DMS79 (cell line): ENCODE measurements at places on chromosomes 12 and 14.

GRCh38 chr14:31090883-31091764, 64.9 kb upstream of the STRN3 start:
- peak; percentile 86 for DNase-seq

- no peak for DNase-seq
Observed at GRCh38 chr12:105555556-105556295, 225.2 kb downstream of the C12orf75 start.

DNA sequence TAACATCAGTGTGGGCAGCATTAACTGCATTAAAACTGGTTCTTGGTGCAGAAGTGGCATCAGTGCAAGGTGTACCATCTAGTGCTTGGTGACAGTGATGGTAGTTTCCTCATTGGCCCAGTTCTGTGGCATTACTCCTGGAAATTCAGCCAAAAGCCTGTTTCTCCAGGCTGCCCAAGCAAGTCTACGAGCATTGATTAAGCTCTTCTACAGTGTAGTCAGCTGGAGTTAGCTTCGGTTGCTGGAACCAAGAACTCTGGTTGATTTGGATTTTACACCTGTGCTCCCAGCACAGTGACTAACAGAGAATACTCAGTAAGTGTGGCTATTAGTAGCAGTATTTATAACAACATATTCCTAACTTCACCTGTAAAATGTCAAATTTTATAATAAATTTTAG, 84.9 kb upstream of the ZDHHC17 start:
- no peak for DNase-seq

GRCh38 chr12:9406564-9407424, 198.6 kb upstream of the PZP start:
- no peak for DNase-seq

GRCh38 chr12:104130760-104131159, 7.2 kb downstream of the NFYB start:
- no peak for DNase-seq

DNA sequence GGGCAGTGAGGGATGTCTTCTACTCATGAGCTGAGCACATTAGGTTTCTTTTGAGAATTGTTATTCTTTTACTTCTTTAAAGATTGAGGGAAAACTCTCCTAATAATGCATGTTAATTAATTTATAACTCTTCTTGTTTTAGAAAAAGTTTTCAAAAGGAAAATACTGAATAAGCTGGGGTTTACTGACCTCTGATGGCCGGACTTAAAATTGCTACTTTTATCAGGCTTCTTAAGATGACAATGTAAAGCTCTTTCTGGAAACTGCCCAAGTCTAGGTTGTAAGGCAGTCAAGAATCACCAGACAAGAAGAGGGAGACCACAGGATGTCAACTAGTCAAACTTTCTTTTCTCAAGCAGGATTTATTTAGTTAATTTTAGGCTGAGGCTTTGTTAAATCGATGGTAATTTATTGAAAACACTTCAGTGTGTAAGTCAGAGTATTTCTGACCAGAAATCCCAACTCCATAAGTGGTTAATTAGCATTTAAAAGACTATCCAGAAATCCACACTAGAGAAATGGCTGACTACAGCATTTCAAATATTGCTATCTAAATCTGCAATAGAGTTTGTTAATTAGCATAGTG, 82.1 kb downstream of the AVPR1A start:
- DNase-seq: no peak

DNA sequence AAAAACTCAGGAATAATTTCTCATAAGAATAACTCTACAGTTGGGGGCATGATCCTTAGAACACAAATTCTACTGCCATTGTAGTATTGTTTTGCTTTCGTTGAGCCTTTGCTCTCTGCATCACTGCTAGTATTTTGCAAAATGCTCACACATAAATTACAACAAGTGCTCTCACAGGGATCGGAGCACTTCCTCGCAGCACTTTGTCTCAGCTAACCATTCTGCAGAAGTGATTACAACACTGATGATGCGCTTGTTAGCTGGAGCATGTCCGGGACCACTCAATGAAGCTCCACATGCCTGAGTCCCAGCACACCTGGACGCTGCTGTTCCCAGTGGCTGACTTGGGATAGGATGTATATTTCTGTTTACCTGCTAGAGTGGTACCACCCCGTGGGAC, 31.6 kb downstream of the MOAP1 start:
- DNase-seq: peak; percentile 28

GRCh38 chr14:47739541-47739940, 64.1 kb upstream of the MDGA2 start:
- no peak for DNase-seq

DNA sequence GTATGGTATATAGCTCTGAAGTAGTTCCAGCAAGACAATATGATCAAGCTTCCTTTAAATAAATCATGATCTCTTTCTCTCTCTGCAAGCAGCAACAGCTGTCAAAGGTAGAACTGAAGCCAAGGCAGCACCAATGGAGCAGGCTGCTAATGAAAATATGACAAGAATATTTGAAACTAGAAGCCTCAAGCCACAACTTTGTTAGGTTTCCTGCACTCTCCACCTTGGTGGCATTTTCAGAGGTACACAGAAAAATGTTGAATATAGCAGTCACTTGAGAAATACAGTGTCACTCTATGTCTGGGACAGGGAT, 43.8 kb upstream of the PSMA6 start:
- no peak for DNase-seq

DNA sequence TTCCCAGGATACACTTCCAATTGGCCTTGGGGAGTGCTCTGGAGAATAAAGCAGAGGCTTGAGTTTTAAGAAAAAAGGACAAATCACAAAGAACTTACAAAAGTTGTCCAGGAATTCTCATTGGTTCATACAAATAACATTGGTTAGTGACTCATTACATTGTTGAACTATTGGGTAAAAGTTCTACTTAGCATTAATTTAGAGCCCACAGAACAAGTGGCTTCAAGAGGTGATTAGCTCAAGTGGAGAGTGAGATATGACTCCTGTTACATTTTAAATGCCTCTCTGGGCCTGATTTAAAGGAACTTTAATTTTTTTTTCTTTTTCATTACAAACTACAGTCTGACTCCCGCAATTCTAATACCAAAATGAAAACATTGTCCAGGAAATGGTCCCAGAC, 72.9 kb downstream of the ASCL4 start:
- peak; percentile 26 for DNase-seq

GRCh38 chr14:101123618-101124510, 220.3 kb upstream of the RTL1 start:
- no peak for DNase-seq

DNA sequence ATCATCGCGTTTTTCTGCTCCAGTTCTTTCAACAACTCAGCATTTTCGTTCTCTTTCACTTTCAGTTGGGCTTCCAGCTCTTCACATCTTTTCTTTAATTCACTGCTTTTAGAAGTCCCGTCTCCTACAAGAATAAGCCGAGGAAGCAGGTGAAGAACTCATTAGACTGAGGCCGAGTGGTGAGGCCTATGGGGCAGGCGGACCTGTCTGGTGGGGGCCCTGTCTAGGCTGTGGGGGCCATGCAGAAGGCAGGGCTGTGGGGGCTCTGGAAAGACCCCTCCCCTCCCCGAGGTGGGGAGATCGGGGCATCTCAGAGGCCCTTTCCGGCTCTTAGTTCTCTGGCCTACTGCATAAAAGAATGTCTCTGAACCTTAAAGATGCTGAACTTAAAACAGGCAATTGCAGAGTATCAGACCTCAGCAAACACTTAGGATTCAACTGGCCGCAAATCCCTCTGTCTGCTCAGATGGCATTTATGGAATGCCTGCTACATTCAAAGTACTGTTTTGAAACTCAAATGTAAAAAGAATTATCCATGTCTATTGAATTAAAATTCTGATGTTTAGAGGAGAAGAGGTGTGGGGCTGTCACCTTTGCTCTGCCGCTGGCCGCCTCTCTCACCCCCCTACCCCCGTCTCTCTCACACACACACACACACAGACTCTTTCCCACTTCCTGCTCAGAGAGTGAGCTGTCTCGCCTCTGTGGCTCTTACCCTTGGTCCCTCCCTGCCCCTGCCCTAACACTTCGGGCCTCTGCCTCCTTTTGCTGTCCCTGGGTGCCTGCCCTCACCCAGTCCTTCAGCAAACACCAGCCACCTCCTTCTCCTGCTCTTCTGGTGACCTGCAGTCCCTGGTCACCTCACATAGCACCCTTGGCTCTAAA, 34.7 kb downstream of the CCDC92 start:
- no peak for DNase-seq

GRCh38 chr12:11482955-11483354, 87.6 kb upstream of the PRB2 start:
- no peak for DNase-seq

DNA sequence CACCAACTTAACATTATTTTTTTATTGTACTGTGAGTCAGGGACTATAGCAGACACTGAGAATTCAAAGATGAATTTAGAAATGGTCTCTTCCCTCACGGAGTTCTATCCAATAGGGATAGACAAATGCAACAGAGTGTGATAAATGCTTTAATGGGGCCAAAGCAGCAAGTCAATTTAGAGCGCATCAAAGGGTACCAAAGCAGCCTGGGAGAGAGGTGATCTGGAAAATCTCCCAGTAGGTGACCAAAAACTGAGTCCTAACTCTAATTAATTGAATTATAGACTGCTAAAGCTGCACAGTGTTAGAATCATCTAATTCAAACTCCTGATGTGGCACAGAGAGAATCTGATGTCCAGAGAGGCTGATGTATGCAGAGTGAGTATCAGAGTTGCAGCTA, 2.6 kb downstream of the LIN7A start:
- DNase-seq: no peak

GRCh38 chr12:6452245-6452943, 552 bp downstream of the TAPBPL start:
- DNase-seq: no peak

- DNase-seq: no peak
Observed at GRCh38 chr14:95033682-95034632, 123.4 kb downstream of the DICER1 start.

DNA sequence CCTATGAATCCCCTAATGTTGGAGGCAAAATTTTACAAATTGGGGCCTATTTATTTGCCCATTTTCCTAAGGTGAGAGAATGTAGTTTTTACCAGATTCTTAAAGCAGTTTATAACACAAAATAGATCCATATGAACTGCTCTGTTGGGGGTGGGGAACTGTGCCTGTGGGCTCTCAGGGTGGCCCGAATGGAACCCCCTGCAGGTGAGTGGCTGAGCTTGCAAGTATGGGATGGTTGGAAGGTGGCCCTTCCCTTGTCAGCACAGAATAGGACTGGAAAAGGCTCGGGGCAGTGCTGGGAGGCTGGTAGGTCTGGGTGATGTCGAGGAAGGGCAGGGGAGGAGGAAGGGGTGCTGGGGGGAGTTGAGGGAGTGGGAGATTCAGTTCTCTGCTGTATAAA, 4.9 kb downstream of the VSX2 start:
- DNase-seq: no peak

- DNase-seq: no peak
Observed at GRCh38 chr12:95694136-95694535, 96.4 kb downstream of the NTN4 start.

DNA sequence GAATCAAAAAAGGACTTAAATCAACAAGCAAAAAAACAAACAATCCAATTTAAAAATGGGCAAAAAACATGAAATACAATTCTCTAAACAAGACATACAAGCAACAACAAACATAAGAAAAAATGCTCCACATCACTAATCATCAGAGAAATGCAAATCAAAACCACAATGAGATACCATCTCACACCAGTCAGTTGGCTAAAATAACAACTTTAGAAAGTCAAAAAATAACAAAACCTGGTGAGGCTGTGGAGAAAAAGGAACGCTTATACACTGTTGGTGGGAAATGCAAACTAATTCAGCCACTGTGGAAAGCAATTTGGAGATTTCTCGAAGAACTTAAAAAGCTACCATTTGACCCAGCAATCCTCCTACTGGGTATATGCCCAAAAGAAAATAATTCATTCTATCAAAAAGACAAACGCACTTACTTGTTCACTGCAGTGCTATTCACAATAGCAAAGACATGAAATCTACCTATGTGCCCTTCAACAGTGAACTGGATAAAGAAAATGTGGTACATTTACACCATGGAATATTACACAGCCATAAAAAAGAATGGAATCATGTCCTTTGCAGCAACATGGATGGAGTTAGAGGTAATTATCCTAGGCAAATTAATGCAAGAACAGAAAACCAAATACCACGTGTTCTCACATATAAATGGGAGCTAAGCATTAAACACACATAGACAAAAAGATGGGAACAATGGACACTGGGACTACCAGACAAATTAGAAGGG, 26.9 kb downstream of the PRKD1 start:
- no peak for DNase-seq

GRCh38 chr14:97499790-97500481, 702.8 kb downstream of the VRK1 start:
- DNase-seq: no peak

- no peak for DNase-seq
Observed at GRCh38 chr12:112303004-112303403, 79.2 kb downstream of the HECTD4 start.

GRCh38 chr12:64669270-64669842, 59.1 kb downstream of the RASSF3 start:
- no peak for DNase-seq

DNA sequence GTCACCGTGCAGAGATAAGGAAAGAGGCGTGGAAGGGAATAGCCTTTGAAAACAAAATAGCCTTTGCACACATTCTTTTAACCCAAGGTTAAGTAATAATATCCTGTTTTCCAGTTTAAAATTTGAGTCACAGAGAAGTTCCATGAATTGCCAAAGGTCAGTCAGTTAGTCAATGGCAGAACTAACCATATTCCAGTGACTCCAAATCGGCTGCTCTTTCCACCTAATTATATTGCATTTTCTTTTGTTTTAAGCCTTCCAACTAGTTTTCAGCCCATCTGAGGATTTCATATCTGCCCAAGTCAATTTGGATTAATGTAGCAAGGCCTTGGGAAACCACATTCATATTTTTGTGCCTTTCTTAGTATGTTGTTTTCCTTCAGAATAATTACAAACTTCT, 373.0 kb downstream of the CCDC91 start:
- DNase-seq: no peak

DNA sequence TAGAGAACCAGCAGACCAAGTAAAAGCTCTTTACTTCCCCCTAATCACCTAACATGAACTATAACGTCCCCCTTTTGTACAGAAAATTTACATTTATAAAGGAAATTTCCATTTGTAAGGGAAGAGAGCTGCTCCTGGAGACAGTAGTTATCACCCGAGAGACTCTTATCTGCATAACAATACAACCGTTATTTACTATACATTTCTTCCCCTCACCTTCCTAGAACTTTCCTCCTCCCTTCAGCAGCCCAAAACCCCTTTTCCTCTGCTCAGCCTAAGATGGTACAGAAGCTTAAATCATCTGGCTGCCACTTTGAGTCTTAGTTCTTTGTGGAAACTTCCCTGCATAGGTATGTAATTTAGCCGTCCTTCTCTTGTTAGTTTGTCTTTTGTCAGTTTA, 40.4 kb upstream of the ETV6 start:
- no peak for DNase-seq

DNA sequence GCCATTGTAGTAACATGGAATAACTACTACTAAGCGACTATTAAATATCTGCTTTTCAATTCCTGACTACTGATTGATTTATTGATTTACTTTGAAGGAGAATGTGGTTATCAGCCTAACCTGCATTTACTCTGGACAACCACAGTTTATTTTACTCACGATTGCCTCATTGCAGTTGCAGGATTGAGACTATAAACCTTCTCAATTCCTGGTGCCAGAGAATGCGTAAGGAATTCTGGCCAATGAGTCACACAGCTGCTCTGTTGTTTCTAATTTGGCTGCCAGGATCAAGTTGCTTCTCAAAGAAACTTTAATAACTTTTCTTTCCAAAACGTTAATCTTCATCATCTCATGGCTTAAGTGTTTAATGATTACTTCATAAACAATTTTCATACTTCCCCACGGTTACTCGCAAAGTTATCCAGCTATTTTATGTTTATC, 13.1 kb upstream of the TMTC1 start:
- no peak for DNase-seq

- DNase-seq: no peak
Observed at GRCh38 chr12:41681898-41682297, 462.8 kb downstream of the GXYLT1 start.
